Activated gamma-delta T cell treated with Interleukin-2 at 50 U/mL for 16 hours (primary cell): ENCODE measurements at places on chromosomes 12 and 14.

DNA sequence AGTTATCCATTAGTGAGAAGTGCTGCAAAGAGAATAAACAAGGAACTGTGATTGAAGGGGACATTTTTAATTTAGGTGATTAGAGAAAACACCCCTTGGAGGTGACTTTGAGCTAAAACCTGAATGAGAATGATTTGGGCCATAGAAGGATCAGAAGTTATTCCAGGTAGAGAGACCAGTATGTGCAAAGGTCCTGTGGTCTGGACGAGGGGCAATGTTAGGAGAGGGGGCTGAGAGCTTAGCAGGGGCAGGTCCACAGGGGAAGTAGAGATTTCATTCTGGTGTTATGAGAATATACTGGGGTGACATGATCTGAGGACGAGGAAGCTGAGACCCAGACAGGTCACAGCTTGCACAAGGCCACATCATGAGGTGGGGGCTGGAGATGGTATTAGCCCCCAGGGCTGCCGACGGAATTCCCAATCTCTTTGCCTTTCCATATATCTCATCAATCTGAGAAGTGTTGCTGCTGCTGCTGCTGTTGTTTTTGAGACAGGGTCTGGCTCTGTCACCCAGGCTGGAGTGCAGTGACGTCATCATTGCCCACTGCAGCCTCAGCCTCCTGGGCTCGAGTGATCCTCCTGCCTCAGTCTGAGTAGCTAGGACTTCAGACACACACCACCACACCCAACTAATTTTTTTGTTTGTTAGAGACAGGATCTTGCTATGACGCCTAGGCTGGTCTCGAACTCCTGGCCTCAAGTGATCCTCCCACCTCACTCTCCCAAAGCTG is 55.6 kb downstream of the KCTD10 start:
- no peak for DNase-seq

GRCh38 chr14:69149461-69150244 is 3.3 kb downstream of the DCAF5 start:
- no peak for DNase-seq

GRCh38 chr14:24888532-24888931 is 161.4 kb downstream of the STXBP6 start:
- DNase-seq, result no peak

DNA sequence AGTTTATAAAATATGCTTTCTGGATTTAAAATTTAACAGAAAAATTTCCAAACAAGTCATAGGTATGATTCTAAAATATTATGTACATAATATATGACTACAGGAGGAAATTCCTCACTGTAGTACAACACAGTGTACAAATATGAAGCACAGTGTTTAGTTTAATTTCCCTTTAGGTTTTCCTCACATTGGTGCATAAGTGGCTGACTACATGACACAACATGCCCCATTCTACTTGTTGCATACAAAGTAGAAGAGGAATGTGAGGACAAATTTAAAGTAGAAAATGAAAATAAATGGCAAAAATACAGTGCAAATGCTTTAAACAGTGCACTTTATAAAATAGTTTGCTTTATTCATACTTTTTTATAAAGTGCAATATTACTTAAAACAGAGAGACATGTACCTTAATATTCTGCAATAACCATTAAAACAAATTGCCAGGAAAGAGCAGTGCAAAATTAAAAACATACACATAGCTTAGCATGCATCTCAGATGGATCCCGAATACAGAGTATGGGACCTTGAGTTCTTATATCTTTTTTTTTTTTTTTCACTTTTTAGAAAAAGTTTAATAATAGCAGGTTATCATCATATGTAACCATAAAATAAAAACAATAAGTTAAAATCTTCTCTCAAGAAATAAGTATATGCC is 54.8 kb upstream of the TTC7B start:
- no peak for DNase-seq

DNA sequence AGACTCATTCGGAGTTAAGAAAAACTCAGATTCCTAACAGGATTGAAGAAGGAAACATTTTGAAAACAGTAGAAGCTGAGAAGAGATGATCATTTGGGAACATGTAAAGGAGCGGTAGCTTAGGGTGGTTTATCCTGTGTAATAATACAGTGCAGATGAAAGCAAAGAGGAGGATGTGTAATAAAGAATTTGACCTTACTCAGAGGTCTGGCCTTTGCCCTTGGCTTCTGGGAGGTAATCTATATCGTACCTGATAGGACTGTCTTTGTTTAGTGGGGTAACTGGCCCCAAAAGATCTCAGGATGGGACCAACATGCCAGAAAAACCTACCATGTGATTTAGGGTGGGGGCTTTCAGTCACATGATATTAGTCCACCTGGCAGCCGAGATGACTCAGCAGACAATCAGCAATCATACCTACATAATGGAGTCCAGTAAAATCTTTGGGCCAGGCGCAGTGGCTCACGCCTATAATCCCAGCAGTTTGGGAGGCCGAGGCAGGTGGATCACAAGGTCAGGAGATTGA is 23.3 kb upstream of the KLHL42 start:
- DNase-seq, result no peak

DNA sequence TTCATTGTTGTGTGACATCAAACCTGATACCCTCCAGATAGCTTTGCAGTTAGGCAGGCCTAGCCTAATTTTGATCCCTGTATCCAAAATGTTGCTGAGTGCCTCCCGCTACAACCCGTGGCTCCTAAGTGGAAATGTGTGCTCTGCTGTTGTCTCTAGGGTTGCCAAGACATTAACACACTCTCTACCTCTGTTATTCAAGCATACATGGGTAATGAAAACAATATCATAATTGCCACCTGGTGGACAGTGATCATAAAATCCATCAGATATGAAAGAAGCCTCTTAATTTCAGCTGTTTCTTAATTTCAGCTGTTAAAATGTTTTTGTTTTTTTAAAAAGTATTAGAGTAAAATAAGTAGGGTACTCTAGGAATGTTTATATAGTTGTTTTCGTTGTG is 93.5 kb downstream of the PLEKHA5 start:
- no peak for DNase-seq

DNA sequence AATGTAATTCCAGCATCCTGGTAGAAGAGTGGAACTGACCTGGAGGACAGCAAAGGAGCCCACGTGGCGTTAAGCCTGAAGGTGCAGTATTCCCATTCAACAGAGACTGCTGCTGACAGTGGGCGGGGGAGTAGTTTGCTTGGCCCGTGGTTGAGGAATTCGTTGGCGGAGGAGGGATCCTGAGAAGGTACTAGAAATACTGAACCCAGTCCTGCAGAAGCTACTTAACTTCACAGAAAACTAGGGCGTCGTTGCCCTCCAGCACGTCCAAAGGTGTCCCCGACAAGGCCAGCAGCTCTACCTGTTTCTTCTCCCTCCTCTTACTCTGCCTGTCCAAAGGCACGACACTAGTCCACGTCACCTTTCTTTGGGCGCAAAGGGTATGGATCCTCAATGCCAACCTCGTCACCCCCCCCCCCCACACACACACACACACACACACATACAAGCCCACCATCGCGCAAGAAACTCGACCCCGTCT is 303 bp downstream of the PUS7L start:
- no peak for DNase-seq

DNA sequence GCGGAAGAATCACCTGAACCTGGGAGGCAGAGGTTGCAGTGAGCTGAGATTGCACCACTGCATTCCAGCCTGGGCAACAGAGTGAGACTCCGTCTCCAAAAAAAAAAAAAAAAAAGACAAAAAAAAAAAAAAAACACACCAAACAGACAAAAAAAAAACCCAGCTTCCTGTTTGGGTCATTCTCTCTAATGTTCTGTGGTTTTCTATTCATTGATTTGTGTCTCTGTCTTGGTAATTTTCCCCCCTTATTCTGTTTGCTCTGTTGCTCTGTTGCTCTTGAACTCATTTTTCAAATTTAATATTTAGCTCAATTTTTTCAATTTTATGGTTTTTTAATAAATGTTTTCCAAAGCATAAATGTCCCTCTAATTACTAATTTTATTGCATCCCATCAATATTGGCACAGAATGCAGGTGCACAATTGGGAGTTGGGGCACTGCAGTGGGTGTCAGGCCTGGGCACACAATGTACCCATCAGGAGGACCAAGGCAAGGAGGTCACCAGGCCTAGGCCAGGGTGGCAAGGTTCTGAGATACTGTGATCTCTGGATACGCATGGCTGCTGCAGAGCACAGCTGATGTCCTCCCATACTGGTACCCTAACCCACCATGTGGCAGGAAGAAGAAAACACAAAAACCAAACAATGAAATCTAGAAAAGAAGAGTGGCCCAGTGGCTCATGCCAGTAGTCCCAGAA is 8.0 kb upstream of the GNPTAB start:
- no peak for DNase-seq

DNA sequence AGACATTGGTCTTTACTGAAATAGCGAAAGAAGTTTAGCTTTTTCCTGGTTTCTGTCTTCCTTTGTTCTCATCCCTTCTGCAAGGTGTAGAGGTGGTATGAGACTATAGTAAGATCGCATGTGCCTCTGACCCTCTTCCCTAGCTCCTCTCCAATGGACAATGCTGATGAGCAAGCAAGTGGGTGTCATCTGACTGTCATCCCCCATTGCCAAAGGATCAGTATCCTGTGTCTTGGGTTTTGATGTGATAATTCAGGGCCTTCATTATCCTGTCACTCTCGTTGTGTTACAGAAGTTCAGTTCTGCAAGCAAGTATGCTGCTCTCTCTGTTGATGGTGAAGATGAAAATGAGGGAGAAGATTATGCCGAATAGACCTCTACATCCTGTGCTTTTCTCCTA is 10.0 kb upstream of the TNS2 start:
- no peak for DNase-seq

- DNase-seq, result no peak
Observed at GRCh38 chr14:34104489-34105397, 153.9 kb upstream of the EGLN3 start.

DNA sequence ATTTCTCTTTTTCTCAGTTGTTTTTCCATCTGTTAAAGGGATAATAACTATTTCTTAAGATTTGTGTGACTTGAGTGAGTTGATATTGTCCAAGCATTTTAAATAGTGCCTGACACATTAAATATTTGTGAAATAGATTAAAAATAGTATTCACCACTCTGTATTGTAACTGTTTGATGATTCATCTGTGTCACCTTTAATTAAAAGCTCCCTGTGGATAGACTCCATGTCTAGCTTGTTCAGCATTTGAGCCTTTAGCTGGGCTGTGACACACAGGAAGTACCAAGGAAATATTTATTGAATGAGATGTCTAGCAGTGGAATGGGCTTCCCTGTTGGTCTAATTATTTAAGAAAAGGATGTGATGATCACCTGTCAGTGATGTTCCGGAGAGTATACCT is 1.8 kb upstream of the GLIPR1L2 start:
- no peak for DNase-seq

- DNase-seq, result no peak
Observed at GRCh38 chr14:36506732-36507614, 13.1 kb downstream of the NKX2-1 start.

DNA sequence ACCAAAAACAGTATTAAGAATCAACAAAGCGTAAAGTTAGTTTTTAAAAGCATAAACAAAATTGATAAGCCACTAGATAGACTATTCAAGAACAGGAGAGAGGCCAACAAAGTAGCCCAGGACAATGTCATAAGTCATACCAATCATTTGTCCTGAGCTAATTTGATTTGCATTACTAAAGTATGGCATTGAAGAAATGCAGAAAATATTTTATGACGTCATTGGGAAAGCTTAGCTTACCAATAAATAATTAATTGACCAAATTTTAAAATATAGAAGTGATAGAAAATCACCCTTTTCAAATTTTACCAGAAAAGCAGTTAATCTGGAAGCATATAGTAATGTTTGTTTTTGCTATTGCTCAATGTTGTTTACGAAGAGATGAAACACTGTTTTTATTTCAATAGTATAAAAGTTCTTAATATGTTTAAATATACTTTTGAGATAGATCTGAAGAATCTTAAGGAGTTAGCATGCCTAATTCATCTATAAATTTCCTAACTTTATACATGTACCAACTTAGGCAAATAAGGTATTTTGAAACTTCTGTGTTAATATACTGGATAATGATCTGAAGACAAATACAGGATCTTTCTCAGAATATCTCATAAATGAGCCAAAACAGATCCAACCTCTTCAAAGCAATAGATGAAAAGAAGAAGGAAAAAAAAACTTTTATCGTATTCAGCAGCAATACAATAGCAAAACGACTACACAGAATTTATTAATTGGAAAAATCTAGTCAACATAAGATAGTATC is 1118.5 kb downstream of the SLC16A7 start:
- no peak for DNase-seq

DNA sequence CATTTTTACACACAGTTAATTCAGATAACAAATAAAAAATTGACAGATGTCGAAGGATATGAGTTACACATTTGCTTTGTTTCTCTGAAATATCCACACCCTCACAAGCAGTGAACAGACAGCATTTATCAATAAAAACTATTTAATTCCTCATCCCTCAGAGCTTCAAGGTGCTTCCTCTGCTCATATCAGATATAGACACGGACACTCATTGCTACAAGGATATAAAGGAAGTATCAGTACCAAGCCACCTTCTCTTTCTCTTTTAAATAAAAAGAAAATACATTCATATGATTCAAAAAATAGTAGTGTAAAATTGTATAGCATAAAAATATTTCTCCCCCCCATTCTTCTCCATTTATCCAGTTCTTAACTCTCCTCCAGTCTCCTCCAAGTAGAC is 21.9 kb upstream of the MAGOHB start:
- no peak for DNase-seq

GRCh38 chr14:30620178-30620577 is 1.9 kb upstream of the SCFD1 start:
- DNase-seq, result no peak

GRCh38 chr12:79217306-79217705 is 352.7 kb downstream of the SYT1 start:
- DNase-seq, result no peak

DNA sequence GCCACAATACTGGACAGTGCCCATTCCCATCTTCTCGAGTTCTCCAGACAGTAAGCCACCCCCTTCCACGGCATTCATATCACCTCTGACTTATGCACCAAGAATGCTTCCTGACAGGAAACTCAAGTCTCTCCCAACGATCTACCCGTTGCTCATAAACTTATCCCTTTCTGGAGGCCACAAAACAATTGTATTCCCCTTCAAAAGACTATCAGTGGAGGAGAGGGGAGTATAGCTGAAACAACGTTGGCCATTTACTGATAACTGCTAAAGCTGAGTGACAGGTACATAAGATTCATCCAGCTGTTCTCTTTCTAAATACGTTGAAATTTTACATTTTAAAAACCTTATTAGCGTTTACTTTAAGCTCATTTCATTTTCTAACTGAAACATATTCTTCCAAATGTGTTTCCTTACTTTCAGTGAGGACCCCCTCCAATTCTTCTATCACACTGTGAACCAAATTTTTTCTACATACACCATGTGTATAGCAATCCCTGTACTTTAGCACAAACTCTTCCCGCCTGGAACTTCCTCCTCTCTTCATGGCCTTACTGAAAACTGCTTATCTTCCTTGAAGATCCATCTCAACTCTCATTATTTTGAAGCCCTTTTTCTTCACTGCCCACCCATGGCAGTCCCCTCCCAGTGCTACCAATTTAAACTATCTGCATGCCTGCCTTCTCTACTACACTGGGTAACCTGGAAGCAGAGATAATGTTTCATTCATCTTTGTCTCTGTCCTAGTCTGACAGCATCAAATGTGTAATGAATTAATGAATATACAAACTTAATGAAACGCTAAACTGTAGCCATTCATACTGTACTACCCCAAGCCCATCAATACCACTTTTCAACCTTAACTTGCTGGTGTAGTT is 28.8 kb downstream of the ATXN2 start:
- DNase-seq, result no peak

GRCh38 chr12:20044846-20045245 is 323.5 kb upstream of the PDE3A start:
- DNase-seq, result no peak
